ENCODE measurements at places on chromosomes 5 and 9.

- no peak for DNase-seq
Observed at GRCh38 chr5:151700296-151700695, 13.6 kb upstream of the SPARC start.

DNA sequence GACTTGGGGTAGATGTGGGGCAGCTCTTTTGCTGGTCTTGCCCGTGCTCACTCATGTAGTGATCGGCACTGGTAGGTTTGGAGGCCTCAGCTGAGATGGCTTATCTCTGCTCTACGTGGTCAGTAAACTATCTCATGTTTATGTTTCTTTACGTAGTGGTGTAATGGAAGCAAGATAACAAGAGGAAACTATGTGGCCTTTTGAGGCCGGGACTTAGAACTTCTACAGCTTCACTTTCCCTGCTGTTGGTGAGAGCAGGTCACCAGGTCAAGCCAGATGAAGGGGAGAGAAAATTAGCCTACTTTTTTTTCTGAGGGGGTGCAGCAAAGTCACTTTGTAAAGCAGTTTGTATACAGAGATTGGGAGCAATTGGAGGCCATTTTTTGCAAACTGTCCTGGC lies 8.5 kb downstream of the FOCAD start:
- DNase-seq = no peak

DNA sequence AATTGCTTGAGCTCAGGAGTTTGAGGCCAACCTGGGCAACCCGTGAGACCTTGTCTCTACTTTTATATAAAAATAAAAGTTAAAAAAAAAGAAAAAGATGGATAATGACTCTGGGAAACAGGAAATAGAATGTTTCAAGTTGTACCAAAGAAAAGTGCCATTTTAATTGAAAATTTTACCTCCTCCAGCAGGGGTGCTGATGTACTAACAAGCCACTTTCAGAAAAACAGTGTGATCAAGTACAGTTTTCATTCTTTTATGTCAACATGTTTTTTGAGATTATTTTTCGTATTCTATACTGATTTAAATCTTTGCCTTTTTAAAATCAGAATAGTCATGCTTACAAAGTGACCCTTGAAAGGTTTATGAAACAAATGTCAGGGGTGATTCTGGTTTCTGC lies 30.8 kb downstream of the F2R start:
- no peak for DNase-seq

DNA sequence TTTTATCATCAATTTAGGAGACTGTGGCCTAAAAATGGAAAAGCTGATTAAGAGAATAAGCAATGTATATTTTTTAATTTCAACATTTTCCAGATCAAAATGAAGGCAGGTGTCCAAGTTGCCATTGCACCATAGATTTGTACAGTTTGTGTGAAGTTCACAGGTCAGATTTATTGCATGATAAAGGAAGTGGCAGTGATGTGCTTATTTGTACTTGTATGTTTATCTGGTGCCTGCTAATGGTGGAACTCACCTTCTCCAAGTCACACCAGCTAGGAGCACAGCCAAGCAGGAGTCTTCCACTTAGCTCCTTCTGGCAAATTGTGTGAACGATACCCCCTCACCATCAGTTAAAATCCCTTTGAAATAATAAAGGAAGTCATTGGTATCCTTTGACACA lies 37.8 kb upstream of the ANKRD31 start:
- DNase-seq = no peak

GRCh38 chr5:72779520-72779919 lies 36.9 kb upstream of the TNPO1 start:
- DNase-seq = no peak

- DNase-seq = no peak
Observed at GRCh38 chr9:110028271-110028670, 179.7 kb downstream of the C9orf152 start.

DNA sequence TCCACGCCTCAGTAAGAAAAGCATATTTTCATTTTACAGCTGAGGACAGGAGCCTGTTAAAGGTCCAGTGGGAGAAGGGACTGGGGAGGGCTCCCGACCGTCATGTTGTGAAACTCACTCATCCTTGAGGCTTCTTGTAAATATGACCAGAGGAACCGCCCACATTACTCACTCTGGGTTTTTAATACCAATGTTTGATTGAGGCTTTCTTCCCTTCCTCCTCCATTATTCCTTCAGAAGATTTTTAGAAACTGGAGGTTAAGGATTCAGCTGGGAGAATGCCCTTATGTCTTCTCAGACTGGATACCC lies 61.4 kb upstream of the GLRX start:
- DNase-seq = no peak
